ENCODE measurements at places on chromosomes 12 and 14. TPM values are rescaled to one million over a fixed set of nuclear protein-coding genes. Genes with fewer than 3 reads are reported as not detected.

Gene SYT10
- not detected for total RNA-seq

Gene CS
- 336 TPM for total RNA-seq

Gene PIANP
- total RNA-seq: 0.27 TPM

Gene HOXC4
- total RNA-seq: not detected

Gene RFX4
- total RNA-seq: not detected

Gene TTC7B
- 5.6 TPM for total RNA-seq

Gene P2RX7
- 6.3 TPM for total RNA-seq

Gene SPX
- 0.57 TPM for total RNA-seq

Gene TAS2R42
- not detected for total RNA-seq

Gene EIF2S3B
- 2.1 TPM for total RNA-seq

Gene DAO
- not detected for total RNA-seq

Gene NGB
- total RNA-seq: not detected

Gene TMEM119
- not detected for total RNA-seq

Gene FBLN5
- 1.2 TPM for total RNA-seq

Gene RAD51AP1
- total RNA-seq: 69.5 TPM

Data from activated naive CD4-positive, alpha-beta T cell treated with anti-CD3 and anti-CD28 coated beads for 36 hours (primary cell).